ENCODE measurements at places on chromosomes 7 and 10.

DNA sequence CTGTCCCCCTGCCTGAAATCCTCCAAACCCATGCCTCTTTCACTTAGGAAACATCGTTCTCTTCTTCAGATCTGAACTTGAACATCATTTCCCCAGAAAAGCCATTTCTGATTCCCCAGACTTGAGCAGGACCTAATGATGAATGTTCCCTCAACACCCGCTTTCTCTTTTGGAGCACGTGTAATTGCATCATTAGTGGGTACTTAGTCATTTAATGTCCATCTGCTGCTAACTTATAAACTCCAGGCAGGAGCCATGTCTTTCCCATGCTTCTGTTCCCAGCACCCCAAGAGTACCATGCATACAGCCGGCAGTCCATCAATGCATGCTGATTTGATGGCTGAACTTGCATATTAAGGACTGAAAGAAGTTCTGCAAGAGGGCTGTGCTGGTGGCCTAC lies 36.5 kb upstream of the ECHDC3 start:
- no peak for DNase-seq

GRCh38 chr7:47714669-47715607 lies 133.0 kb upstream of the TNS3 start:
- DNase-seq = no peak

DNA sequence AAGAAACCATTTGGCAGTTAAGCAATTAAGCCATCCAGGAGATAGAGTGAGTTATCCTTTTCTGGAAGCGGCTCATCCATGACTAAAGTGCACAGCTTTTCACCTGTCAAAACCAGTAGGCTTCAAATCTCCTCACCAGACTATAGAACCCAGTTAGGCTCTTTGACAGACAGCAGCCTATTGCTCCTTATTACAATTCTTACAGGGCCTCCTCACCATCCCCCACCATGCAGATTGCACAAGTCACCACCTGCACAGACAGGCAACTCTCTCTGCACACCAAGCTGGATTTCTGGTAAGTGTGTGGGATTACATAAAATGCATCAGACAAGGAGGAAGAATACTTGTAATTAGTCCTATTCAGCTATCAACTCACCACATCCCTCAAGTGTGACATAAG lies 301.6 kb downstream of the SNX13 start:
- DNase-seq = no peak

- no peak for DNase-seq
Measured at GRCh38 chr10:71990706-71991269, 26.6 kb downstream of the CHST3 start.

GRCh38 chr10:7518693-7519092 lies 107.9 kb upstream of the SFMBT2 start:
- DNase-seq = no peak

Measured in adipocyte (in vitro differentiated cells).